Cardiac fibroblast (primary cell): ENCODE measurements at places on chromosomes 13 and 19.
A peak's percentile ranks its signal among the peaks of the same experiment; 100 is the strongest.

DNA sequence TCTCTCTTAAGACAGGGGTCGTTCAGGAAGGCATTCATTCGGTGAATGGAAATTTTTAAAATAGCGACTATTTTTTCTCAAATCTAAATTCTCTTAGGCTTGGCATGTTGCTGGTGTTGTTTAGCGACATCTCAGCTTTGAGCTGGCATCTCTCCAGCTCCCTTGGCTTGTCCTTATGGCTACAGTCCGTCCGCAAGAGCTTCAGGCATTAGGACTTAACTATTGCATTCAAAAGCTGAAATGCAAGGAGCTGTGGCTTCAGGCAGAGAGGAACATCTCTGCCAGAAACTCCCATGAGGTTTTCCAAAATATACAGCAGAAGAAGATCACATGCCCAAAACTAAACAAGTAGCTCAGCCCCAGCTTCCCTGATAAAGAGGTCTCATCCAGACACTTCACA lies 578.5 kb downstream of the EFNB2 start:
- DNase-seq = no peak

- no peak for DNase-seq
These were observed 24.3 kb downstream of the AMER2 start for GRCh38 chr13:25147638-25148401.

DNA sequence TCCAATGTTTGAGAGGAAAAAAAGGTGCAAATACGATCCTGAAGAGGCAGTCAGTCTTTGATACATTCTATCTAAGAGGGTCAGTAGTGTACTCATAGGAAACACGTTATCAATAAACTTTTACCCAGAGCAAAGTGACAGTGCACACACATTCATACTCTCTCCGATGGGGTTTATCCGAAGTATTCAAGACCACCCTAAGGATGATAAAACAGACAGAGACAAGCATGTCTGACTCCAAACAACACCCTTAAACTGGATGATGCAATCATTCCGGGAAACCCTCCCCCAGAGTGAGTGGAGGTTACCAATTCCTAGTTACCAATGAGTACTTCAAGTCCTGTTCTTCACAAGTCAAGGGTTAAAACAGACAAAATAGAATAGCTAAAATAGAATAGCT lies 79.1 kb downstream of the DNAJC3 start:
- DNase-seq = peak; percentile 24

DNA sequence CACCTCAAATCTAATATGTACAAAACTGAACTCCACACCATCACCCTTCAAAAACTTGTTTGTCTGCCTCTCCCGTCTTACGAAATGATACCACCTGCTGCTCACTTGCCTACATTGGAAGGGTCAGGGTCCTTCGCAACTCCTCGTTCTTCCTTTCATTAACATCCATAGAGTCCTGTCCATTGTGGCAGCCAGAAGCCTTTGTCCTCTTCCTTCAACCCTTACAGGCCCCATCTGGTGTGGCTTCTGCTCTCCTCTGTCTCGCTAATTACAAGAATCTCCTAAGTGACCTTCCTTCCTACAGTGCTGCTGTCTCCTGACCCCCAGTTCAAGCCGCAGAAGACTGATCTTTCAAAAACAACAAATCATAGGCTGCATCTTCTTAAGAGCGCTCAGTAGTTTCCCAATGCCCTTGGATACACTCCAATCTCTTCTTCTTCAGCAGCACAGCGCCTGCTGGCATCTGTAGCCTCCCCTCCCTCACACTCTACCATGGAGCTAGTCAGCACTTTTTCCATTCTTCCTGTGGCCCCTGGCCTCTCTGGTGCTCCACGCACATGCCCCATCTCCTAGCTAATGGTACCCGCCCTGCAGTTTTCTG lies 382.7 kb downstream of the LIG4 start:
- no peak for DNase-seq

DNA sequence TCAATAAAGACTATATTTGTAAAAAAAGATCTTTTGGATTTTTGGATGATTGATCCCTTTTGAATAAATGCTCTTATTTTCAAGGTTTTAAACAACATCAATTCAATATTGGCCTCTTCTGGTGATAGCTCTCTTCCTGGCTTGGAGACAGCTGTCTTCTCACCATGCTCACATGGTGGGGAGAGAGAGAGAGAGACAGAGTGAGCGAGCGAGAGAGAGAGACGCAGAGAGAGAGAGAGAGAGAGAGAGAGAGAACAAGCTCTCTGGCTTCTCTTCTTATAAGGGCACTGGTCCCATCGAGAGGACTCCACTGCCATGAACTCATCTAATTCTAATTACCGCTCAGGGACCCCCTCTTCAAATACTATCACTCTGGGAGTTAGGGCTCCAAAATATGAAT lies 32.1 kb upstream of the FARP1 start:
- no peak for DNase-seq

DNA sequence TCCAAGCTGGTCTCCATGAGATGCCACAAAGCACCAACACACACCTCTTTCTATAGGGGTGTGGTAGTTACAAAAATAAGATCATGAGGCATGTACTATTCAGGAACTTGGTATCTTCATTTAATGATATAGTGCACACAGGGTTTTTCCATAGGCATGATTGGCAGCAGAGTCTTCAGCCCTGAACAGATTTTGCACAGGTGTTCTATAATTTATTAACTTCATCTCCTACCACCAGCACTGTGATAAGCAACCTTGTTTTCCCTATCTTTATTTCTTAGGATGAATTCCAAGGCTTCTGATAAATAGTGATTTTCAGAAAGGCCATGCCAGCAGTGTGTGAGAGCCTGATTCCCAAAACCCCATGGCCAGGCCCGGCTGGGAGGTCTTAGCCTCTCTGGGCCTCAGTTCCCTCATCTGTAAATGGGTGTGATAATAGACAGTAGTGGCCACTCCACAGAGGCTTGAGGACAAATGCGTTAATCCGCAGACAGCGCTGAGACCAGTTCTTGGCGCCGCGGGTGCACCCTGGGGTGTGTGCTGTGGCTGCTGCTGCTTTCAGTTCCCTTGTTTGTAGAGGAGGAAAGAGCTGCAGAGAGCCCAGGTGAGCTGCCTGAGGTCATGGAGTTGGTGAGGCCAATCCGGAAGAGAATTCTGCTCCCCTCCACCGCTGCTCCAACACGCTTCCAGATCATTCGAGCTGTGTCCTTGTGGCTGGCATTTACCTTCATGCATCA lies 33.1 kb downstream of the DHRS12 start:
- no peak for DNase-seq

GRCh38 chr19:35458731-35459391 lies 10.8 kb downstream of the FFAR2 start:
- DNase-seq = no peak

DNA sequence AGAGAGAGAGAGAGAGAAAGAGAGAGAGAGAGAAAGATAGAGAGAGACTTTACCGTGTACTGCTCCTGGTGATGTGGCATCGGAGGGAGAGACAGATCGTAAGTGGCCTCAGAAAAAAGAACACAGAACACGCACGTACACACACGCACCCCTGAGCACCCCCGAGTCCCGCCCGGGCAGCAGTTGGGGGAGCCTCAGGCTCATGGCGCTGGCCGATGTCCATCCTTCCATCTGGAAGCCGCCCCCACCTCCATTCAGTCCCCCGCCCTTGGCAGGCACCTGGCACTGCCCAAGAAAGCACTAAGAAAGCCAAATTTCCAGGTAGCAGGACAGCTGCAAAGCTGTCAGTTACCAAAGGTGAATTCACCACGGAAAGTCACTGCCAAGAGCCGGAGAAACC lies 116.9 kb downstream of the IER2 start:
- DNase-seq = no peak

DNA sequence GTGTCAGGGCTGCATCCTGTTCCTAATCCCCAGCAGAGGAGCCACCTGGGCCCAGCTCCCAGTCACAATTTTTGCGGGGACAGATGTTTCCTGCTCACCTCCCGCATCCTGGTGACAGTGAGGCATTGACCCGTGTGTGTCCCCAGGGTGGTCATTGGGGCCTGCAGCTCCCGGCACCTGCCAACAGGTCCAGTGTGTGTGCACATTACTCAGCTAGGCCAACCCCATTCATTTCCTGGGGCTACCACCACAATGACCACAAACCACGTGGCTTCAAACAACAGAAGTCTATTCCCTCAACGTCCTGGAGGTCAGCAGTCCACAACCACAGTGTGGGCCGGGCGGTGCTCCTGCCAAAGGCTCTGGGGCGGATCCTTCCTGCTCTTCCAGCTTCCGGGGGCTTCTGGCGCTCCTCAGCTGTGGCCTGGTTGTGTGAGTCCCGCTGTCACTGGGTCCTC lies 11.9 kb upstream of the F2RL3 start:
- peak; percentile 49 for DNase-seq

DNA sequence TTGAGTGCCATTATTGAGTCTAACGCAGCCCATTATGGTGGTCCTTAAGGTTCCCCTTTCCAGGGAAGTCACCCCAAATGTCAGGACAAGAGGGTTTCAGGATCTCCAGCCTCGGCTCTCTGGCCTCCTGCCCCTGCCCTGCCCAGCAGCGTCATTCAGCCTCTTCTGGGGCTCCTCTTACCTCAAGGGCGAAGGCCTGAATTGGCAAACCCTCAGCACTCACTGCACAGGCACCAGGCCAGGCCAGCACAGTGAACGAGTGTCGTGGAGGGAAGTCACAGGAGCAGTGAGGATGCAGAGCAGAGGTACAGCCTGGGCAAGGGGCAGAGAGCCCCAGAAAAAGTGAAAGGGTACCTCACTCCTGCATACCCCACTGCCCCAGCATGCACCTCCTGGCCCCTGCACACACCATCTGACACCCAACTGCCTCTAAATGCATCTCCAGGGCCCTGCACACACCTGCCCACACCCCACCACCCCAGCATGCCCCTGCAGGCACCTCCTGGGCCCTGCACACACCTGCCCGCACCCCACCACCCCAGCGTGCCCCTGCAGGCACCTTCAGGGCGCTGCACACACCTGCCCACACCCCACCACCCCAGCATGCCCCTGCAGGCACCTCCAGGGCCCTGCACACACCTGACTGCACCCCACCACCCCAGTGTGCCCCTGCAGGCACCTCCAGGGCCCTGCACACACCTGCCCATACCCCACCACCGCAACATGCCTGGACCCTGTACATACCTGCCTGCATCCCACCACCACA lies 19.8 kb downstream of the SLC25A42 start:
- DNase-seq = no peak

DNA sequence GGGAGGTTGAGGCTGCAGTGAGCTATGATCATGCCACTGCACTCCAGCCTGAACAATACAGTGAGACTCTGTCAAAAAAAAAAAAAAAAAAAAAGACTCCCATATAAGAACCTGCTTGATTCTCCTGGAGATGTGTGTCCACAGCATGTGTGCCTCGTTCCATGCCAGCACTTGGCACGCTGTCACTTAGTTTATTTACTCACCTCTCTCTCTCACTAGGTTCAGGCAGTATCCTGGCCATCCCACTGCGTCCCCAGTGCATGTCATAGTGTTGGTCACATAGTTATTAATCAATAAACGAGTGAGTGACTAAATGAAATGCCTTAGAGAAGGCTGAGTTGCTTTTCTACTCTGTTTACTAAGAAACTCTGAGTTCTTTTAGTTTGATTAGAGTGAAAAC lies 79.1 kb upstream of the GPR12 start:
- DNase-seq = no peak
